Activated CD4-positive, alpha-beta T cell treated with anti-CD3 and anti-CD28 coated beads, Interleukin-2, amount 50 U/mL, for 4 hours (primary cell): ENCODE measurements at places on chromosomes 2 and 18.

GRCh38 chr2:200788121-200788718, 23.5 kb upstream of the BZW1 start:
- DNase-seq: no peak

DNA sequence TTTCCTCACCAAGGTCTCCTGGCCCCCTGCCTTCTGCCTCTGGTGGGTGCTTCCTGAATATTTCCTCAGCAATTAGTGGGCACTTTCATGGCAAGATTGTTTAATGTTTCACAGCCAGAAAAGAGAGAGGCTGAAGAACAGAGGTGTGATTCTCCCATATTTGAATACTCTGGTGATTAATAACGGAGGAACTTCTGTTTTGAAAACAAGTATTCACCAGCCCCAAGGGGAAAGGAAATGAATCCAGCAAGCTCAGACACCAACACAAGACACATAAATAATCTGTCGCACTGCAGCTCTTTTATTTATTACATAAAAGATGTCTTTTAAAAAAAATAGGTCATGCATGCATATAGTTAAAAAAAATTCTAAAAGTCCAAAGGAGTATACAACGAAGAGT, 57.7 kb downstream of the MRPL35 start:
- DNase-seq: no peak

DNA sequence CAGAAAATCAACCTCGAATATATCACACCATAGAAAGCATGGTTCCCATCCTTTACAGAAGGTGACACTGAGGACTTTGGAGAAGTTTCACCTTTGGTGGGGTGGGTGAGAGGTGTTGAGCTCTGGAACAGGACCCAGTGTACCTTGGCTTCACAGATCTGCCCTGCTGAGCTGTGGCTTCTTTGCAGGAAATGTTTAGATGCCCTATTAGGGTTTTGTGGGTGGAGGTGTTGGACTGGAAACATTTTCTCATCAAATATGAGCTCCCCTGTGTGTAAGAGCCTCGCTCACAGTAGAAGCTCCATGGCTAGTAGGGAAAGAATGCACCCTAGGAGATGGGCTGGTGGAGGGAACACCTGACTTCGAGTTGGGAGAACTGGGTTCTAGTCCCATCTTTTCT, 55.6 kb downstream of the RPL37A start:
- DNase-seq: no peak

DNA sequence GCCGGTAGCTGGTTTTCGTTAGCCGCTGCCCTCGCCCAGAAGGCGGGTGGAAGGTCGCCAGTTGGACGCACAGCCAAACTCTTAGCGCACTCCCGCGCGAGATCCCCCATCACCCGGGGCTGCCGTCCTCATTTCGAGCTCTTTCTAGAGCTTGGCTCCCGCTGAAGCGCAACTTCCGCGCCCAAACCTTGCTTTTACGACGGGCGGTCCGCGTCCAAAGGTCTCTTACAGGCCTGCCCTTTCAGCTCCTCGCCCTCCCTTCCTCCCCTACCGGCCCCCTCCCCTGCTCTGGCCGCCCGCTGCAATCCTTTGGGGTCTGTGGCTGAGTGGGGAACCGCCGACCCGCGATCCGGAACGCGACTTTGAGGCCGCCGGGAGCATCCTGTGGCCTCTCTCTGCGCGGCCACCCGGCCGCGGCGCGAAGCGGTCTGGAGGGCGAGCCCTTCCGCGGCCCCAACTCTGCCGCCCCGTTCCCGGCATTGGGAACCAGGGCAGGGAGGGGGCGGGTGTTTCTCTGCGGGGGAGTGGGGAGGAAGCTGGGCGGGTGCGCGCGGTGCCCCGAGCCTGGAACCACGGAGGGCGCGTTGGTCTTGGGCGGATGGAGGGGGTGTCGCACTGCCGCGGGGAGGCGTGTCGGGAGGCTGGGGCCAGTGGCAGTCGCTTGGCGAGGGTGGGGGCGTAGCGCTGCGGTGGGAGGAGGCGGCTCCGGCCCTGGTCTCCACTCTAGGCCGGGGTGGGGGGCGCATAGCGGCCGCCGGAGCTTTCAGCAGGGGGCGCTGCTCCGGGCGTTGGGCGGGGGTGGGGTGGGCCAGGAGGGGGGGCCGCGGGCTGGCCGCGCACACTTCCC, at the start of gene GDF7:
Gene GDF7 (plus strand): TSS at position 841 of the 847 bp plus-strand sequence. CDS start 96 bp downstream, outside the sequence.
- DNase-seq: no peak

DNA sequence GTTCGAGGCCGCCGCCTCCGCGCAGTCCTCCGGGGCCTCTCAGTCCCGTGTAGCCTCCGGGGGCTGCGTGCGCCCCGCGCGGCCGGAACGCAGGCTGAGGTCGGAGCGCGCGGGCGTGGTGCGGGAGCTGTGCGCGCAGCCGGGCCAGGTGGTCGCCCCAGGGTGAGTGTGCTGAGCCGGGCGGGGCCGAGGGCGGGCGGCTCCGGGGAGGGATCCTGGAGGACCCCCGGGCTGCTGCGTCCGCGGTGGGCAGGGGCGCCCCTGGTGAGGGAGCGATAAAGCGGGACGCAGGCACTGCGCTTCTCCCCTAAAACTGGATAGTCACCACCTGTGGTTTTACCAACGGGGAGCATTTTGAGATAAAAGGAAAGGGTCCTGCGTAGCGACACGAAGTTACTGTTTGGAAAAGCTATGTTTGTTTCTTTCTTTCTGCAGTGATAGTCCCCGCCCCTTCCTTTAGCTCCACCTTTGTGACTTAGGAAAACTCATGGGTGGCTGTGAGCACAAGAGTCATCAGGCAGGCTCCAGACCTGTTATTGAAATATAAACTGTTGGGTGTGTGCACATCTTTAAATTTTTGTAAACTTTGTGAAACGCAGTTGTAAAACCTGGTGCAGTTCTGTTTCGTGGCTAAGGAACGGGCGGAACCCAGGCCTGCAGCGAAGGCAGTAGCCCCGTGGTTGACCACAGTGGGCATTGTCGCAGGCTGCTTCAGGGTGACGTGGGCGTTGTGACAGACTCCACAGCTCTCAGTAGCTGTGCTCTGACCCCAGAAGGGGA, 687 bp downstream of the CTDP1 start:
- peak; percentile 48 for DNase-seq

DNA sequence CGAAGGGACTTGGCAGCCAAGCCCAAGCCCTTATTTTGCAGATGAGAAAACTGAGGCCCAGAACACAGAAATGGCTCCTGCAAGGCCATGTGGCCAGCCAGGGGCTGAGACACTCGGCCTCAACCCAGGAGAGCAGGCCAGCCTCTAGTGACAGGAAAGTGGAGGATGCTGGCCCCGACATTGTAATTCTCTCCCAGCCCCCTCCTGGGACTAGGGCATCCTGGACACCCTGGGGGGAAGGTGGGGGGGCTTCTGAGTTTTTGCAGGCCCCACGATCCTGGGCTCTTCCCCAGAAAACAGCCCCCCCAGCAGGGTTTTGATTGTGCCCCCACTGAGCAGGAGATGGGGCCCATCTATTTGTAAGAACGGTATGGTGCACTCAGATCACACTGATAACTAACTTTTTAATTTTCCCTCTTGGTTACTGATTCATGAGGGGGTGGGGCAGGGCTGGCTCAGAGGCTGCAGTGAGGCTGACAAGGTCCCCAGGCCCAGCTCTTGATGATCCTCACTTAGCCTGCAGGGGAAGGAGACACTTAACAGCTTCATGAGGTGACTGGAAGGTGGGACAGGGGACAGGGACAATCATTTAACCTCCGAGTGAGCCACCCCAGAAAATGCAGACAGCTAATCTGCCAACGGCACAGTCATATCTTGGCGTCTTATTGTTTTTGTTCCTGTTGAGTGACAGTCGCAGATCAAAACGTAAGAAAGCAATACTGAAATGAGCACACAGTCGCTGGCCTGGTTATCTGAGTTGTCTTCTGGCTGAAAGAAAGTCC, 18.9 kb downstream of the SMAD7 start:
- peak; percentile 31 for DNase-seq

GRCh38 chr2:23508066-23508390, 123.0 kb downstream of the KLHL29 start:
- no peak for DNase-seq

DNA sequence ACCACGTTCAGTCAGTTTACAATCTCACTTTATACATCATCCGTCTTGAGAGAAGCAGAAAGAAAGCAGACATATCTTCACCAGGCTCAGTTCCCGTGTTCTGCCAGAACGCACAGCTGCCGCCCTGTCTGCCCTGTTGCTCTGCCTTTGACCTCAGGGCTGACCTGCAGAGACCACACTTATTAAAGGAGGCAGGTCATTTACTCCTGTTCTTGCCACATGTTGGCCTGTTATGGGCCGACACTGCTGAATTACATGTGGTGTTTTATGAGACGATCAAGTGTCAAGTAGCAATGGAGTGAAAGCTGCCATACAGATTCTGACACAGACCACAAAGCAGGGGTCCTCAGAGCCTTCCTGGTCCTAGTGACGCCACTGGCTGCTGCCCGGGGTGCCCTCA, 232.2 kb downstream of the TTC32 start:
- DNase-seq: no peak

DNA sequence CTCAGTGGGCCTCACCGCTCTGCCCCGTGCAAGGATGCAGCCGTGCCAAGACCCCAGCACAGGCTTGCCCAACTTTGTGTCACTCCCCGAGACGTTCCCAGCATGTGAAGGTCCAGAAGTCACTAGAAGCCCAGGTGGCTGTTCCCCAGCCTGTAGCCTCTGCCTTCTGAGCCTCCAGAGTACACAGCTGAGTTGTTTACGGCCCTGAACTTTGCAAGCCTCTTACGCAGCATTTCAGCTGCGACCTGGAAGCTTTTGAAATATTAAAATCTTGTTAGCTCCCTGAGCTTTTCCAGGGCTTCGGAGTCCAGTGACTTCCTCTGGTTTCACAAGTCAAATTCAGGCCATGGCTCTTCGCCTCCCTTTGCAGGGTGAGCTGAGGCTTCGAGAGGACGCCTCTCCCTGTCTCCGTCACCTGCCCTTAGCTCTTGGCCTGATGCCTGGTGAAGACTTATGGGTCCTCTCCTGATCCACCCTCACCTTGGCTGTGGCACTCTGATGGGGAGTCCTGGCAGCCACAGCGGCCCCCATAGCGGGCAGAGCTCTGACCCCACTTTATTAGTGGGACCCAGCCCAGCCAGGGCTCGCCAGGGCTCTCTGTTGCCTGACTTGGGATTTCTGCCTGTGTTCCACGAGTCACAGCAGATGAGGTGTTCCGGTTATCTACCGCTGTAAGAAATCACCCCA, 76.5 kb upstream of the HPCAL1 start:
- DNase-seq: no peak

DNA sequence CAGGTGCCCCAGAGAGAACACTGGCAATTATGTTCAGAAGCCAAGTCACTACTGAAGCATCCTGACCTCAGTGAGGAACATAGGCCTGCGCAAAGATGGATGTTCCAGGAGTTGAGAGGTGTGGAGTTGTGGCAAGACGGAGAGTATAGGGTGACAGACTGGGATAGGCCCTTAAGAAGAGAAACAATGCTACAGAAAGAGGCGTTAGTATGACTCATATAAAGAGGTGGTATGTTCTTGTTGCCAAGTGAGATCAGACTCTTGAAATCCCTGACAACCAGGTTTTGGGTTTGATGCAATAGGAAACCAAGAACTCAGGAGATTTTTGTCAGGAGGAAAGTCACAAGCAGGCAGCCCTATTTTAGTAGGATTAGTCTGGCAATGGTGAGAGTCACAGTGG, 185.6 kb downstream of the RIT2 start:
- no peak for DNase-seq

DNA sequence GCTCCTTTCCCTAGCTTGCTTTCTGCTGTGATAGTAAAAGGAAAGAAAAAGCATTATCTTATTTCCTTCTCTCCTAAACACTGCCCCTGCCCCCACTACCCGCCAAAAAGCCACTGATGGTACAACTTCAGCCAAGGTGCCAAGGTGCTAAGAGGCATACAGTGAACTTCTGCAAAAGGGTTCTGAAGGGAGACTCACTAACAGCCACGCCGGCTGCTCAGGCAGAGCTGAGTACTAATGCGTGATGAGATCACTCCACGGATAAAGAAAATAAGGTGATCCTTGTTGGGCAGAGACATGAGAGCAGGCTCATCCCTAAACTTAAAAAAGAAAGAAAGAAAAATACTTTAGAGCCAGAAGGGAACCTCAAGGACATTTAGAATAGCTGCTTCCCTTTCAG, 60.5 kb upstream of the PXDN start:
- no peak for DNase-seq

DNA sequence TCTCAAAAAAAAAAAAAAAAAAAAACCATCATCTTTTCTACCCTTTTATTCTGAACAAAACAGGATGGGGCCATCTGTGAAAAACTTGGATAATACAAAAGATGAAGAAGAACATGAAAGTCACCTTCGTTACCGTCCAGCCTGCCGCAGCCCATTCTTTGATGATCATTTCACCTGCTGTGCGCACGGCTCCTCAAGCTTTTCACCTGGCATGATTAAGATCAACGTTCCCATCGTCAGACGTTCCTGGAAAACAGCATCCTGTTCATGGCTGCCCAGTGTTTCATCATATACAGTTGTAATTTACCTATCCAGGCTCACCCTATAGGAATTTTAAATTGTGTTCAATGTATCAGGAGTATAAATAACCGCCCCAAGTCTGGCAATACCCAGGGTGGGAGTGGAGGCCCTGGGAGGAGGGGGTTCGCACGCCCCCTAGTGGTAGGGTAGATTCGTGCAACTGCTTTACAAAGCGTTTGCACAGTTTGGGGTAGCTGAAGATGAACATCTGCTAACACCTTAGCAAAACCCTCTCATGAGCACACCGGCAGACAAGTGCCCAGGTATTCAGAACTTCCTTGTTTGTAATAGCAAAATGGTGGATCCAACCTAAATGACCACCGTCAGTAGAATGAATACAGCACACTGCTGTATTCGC, 49.0 kb upstream of the GLI2 start:
- no peak for DNase-seq

GRCh38 chr2:27203741-27204140, 8.1 kb upstream of the ATRAID start:
- DNase-seq: no peak

DNA sequence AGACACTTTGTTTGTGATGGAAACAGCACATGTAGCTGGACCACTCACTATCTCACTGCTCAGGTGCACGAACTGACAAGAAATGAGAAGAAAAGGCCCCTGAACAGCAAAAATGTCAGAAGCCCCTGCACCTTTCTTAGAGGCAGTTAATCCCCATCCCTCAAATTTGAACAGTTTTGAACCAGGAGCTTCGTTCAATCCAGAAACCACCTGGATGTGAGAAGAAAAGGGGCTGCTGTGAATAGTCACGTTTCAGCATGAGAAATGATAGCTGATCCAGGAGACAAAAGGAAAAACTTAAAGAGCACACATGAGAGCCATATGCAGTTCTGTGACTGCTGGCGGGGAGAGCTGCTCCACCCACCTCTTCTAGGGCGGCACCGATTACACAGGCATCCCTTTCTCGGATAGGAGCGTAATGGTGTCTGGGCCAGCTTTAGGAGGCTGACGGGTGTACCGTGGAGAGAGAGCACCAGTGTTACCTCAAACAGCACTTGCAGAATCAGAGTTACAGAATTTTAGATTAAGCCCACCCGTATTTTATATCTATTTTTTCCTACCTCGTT, 117.0 kb upstream of the EML6 start:
- peak; percentile 44 for DNase-seq
